ENCODE measurements at places on chromosomes 2 and 18. TPM values are rescaled to one million over a fixed set of nuclear protein-coding genes. Genes with fewer than 3 reads are reported as not detected.

DNA sequence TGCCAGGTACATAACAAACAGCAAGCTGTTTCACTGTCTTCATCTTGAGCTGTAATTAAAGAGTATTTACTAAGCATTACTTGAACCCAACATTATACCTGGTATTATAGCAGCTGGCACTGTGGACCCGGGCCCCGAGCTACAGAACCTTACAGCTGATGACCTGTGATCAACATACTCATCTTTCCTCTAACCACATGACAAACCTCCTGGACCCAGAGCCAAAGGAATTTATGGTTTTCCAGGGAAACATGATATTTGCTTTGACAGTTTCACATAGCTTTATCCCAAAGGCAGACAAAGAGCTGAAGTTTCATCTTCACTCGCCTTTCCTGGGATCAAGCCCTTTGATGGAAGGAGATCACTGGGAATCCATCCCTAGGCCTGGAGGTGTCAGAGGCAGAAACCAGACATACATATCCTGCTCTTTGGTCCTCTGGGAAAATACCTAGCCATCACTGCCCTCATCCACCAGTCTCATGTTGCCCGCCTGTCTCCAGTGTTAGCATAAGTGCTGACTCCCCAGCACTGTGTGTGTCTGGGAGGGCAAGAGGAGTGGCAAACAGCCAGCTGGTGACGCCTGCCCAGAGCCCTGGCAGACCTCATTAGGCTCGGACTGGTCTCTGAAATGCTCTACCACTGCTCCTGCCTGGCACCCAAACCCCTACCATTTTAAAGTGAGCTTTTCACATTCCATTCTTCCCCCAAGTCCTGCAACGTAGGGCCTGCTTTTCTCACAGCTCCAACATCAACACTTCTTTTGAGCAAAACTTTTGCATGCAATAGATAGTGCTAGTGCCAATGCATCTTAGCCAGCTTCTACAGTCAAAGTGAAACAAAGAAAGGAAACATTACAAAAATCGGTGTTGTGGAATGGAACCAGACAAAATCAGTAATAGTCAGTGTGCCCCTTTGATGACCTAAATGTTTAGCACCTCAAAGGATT lies 138.8 kb upstream of the CTAGE1 start:
- DNase-seq, result no peak

DNA sequence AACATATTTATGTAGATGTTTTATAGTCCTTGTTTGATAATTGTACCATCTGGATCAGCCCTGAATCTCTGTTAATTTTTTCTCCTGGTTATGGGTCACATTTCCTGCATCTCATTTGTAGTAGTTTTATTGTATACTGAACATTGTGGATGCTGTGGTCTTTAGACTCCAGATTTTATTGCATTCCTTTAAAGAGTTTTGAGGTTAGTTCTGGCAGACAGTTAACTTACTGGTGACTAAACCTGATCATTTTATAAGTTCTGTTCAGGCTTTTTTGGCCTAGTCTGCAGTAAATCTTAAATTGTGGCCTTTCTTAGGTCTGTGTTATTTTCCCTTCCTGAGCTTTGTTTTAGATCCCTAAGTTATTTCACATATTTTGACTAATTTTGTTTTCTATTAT lies 84.3 kb downstream of the FANCL start:
- DNase-seq, result no peak

DNA sequence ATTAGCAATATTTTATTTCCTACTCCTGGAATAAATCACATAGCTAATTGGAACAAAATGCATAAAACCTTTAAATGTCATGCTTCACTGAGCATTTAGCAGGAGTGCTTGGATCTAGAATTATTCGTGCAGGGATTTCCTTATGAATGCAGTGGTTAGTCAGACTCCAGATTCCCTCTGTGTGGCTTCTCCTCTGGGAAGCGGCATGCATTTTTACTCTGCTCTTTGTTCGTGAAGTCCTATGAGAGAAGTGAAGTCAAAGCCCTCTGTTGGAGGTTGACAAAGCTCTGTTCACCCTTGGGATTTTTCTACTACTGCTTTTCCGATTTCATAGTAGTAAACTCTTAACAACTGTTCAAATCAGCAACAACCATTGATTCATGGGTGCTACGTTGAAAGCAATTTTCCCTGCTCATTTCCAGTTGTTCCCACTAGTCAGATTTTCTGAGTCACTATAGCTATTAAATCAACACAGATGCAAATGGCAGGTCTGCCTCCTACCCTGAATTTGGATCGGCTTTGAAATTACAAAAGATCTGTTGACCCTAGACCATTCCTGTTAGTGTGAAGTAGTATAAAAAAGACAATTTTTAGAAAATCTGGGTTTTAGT lies 461.7 kb downstream of the STK39 start:
- no peak for DNase-seq

SCN9A gene
- 2.2 TPM for polyA plus RNA-seq

DNA sequence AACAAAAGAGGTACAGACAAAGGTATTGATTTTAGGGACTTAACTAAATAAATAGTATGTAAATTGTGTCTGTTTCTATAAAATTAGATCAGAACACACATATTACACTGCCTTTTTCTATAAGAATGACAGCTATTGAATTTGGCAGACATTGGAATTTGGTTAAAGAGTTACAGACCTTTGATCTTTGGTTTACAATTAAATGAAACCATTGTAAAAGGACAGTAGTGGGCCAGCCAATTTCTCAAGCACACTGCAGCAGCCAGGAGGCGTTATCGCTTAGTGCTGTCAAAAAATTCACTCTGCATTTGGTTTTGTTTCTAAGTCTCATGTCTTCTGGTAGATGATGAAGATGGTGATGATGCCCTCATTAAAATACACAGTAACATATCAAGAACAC lies 175.9 kb downstream of the NR4A2 start:
- no peak for DNase-seq

GALR1 gene
- polyA plus RNA-seq, result 0.15 TPM

RESP18 gene
- polyA plus RNA-seq, result not detected

- DNase-seq, result peak; percentile 89
These were observed 23.6 kb upstream of the HES6 start for GRCh38 chr2:238263204-238264071.

COLEC12 gene
- polyA plus RNA-seq, result 23.3 TPM

- DNase-seq, result no peak
These were observed 14.1 kb upstream of the PLEKHH2 start for GRCh38 chr2:43622931-43623451.

WNT6 gene
- polyA plus RNA-seq, result 0.12 TPM

HAUS1 gene
- 54.2 TPM for polyA plus RNA-seq

DNA sequence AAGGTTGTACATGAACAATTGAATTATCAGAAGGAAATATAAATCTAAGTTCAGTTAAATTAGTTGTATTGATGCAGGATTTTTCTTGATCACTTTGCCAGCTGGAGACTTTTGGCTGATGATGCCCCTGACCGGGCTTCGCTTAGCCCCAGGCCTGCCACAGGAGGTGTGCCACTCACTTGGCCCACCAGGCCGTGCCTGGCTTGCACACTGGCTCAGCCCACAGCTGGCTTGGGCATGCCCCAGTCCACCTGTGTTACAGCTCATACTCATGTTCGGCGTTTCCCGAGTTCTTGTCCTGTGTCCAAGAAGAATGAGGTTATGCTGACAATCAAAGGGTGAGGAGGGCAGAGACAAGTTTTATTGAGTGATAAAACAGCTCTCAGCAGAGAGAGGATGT lies 773.9 kb upstream of the FANCL start:
- DNase-seq, result no peak

DNA sequence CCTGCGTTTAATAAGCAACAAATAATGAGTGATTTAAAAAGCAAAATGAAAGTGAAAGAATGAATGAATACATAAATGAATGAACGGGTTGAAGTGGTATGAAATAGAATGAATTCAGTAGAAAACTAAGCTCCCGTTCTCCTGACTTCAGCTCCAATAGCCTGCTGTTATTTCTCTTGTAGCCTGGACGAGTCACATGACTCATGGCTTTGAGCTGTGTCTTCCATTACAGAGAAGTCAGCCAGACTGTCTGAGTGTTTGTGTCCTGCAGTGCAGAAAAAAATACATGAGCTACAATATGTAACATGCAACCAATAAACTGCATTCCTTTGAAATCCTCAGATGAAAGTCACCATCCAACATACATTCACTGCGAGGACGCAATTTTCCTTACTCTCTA lies 21.2 kb downstream of the SCG2 start:
- peak; percentile 17 for DNase-seq

FHOD3 gene
- 42.4 TPM for polyA plus RNA-seq

DNA sequence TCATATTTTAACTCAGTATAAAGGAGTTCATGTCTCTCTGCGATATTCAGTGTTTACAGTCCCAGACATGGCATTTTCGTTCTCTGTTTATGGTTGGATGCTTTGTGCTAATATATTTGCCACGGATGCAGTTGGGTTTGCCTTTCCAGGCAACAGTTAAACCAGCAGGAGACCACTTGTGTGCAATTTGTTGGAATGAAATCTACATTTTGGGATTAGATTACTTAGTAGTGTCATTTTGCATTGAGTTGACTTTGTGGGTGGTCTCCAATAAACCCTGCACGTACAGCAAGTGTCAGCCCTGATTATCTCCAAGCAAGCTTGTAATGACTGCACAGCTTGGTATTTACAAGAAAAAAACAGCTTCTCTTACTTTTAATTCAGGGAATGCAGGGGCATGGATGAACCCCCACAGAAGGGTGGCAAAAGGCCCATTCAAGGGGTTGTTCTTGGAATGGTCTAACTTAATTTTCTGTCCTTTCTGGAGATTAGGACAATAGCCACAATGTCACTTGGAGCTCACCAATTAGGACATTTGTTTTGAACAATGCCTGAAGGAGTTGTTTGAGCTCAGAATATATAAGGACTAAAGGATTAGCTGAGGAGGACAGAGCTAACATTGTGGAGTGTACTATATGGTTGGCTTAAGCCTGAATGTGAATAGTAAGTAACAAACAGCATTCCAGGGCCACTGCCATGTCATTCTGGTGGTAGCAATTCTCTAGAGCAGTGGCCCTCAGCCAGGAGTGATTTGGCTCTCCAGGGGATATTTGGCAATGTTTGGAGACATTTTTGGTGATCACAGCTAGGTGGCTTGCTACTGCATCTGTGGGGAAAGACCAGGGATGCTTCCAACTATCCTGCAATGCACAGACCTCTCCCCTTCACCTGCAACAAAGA lies 121.5 kb downstream of the SLC4A3 start:
- DNase-seq, result no peak

DNA sequence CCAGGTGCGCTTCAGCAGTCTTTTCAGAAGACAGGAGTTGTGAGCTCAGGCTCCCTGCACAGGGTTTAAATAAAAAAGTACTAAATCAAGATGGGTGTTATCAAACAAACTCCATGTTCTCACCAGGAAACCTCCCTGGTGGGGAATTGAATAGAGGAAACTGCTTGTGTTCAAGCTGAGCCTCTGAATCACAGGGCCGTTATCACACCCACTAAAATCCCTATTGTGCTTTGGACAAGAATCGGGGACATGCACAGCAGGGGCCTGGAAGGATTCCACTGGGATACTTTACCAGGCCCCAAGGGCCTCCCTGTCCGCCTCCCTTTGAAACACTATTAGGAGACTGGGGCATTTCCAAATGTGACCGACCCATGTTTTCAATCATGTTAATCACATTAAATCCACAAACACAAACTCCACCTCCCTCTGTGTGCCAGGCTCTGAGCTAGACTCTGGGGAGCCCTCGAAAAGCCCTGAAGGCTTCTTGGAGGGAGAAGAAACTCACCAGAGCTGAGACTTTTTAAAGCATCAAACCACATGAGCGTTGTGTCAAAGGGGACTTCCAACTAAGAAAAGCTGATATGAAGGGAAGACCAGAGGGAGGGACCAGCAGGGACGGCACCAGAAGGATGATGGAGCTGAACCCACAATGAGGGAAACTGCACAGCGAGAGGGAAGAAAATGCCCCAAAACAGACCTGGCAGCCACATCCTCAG lies 458.7 kb upstream of the ID2 start:
- no peak for DNase-seq

NYAP2 gene
- 0.17 TPM for polyA plus RNA-seq

DNA sequence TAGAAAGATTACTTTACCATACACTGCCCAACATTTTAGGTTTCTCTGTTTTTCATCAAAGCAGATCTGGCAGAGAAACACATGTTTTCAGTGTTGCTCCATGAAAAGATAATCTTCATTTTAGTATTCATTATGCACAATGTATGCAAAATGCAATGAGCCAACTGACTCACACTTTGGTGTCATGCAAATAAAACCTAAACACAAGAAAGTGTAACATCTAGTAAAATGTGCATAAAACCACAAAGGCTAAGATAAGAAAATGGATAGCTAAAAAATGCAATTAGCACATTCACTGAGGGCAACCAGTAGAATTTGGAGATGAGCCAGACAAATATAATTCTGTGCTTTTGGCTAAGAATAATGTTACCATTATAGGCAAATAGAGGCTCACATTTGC lies 203.5 kb upstream of the UBE2E3 start:
- no peak for DNase-seq

DNA sequence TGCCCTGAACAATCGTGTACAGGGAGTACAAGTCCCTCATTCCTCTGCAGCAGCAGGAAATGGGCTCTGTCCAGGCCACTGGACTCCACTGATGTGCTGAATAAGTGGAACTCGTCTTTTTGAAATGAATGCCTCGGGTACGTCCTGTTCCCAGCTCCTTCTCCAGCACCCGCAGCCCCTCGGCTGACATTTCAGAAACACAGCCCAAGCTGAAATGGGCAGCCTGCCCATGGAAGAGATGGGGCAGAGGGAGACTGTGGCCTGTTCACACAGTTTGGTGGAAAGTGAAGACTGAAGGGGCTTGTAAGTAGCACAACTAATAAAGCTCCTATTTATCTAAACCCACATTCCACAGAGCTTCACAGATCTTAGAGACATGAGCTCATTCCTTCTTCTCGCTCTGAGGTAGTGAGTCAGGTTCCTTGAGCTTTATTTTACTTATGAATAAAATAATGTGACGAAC lies 498.6 kb downstream of the TXNL1 start:
- no peak for DNase-seq

NPHP1 gene
- 22.9 TPM for polyA plus RNA-seq

GRCh38 chr2:128599700-128600099 lies 281.0 kb upstream of the HS6ST1 start:
- no peak for DNase-seq

BMP10 gene
- not detected for polyA plus RNA-seq

DNA sequence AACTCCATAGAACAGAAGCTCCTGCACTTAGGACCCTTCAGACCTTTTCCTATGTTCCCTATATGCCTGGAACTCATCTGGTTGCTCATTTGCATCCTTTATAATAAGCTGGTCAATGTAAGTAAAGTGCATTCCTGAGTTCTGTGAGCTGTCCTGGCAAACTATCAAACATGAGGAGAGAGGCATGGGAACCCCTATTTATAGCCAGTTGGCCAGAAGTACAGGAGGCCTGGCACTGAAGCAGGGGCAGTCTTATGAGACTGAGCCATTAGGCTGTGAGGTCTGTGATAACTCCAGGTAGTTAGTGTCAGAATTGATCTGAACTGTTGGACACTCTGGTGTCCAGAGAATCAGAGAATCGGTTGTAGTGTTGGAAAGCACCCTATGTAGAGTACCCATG lies 88.4 kb downstream of the EHD3 start:
- no peak for DNase-seq

DNA sequence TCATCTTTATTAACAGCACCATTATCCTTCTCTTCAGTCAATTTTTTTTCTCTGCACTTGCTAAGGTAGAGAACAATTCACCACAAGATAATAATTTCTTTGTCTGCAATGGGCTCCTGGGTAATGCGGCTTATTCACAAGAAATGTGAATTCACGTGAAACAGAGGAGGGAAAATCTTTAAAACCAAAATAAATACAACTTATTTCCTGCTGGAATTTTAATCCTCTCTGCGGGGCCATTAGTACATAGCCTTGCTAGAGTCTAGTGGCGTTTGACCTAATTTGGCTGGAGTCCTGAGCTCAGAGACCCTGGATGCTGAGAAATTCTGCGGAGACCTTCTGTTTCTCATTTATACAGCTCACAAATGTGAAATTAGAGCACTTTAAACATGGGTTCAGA lies 319.3 kb upstream of the MMADHC start:
- DNase-seq, result no peak

Measured in left kidney (tissue), 8 donors.